IPS DF 6.9 (cell line): ENCODE measurements at places on chromosomes 4 and X.
A peak's percentile ranks its signal among the peaks of the same experiment; 100 is the strongest.

GRCh38 chr4:105594099-105595010, 41.9 kb downstream of the ARHGEF38 start:
- no peak for DNase-seq

DNA sequence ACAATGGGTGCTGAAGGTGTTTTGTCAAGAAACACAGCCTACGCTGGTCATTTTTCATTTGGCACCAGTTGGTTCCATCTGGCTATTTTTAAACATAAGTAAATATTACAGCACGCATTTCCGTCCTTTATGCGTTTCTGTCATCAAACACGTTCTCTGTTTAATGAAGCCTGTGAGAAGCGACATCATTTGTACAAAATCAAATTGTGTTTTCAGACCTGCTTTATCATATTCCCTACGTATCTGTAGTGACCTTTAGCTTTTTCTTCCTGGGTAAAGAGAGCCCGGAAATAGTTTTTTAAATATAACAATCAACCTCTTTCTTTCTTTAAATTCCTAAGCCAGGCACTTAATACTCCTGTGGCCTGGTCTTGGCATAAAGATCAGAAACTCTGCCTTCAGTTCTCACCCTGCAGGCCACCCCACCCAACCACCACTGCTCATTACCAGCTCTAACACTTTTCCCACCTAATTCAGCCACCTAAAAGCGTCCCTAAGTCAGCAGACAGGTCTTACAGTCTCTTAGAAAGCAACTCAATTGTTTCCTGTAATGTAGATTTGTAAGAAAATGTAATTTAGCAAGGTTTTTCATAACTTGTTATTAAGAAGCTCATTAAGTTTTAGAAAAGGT, 30.4 kb downstream of the ACSL1 start:
- DNase-seq = no peak

- no peak for DNase-seq
These were observed 470.6 kb upstream of the GALNTL6 start for GRCh38 chr4:171342646-171343045.

GRCh38 chr4:179894066-179894778, 2349.0 kb upstream of the TENM3 start:
- DNase-seq = no peak

DNA sequence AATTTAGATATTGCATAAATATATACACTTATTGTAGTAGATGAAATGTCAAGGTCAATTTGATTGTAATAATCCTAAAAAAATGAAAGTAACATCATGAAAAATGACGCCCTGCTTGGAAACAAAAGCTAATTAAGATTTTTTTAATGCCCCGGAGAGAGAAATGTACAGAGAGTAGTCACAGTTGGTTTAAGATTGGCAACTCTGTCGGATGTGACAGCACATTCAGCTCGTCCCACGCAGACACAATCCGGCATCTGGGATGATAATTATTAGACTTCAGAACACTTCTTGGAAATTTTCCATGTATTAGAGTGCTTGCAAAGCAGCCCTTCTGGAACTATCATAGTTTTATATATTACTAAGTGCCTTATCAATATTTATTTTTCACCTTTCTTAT, 478.0 kb downstream of the PDHA2 start:
- DNase-seq = no peak

DNA sequence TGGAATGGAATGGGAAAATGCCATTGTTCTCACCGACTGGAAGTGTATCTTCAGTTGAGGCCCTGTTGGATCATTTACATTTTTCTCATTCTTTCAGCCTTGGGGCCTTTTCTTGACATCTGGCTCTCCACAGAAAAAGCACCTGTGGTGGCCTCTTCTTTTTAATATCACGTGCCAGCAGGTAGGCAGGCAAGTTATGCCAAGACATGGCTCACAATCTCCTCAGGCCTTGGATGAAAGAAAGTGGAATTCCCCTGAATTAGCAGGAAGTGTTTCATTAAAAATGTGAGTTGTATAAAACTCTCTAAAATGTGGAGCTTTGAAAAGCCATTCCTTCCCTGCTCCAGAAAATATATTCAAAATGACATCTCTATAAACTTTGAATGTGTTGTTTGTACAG, 122.1 kb downstream of the FRAS1 start:
- no peak for DNase-seq

- no peak for DNase-seq
These were observed 8.8 kb upstream of the TLL1 start for GRCh38 chr4:165864271-165864670.

GRCh38 chr4:26820346-26820745, 40.3 kb upstream of the STIM2 start:
- no peak for DNase-seq

- no peak for DNase-seq
These were observed at the start of gene ODAPH for GRCh38 chr4:75555294-75556164. Gene ODAPH (plus strand): TSS chr4:75556066. CDS start chr4:75556083, 17 bp downstream.

- no peak for DNase-seq
These were observed 452.1 kb downstream of the STPG2 start for GRCh38 chr4:97691111-97691605.

GRCh38 chr4:6561173-6561516, 13.8 kb upstream of the MAN2B2 start:
- DNase-seq = no peak

DNA sequence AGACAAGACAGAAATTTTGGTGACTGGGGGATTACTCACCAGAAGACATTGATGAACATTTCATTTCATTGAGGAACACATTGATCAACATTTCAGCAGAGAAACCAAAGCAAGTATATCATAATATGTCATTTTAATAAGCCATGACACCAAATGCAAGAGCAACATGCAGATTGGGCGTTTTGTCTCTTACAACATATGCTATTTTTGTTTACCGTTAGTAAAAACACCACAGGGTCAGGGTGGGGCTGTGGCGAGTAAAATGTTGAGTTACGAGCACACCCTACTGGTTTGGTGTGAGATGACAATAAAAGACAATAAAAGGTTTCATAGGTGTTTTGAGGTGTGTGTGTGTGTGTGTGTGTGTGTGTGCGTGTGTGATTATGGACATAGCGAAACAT, 294.5 kb downstream of the PDGFC start:
- DNase-seq = peak; percentile 35

DNA sequence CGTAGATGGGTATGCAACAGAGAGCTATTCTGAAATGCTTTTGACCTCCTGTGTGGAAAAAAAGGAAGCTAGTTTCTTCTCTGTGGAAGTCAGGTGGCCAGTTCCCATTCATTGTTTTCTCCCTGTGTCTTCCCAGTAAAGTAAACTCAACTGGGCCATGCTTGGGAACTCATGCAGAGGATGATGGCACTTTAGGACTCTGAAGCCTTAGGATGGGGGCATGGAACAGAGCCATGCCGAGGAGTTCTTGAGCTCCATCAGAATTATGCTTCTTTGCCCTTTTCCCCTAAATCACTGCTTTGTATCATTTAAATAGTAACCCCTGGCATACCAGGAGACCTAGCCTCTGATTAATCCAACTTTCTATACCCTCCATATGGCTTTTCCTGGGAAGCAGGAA, 3.2 kb downstream of the TMEM164 start:
- no peak for DNase-seq

DNA sequence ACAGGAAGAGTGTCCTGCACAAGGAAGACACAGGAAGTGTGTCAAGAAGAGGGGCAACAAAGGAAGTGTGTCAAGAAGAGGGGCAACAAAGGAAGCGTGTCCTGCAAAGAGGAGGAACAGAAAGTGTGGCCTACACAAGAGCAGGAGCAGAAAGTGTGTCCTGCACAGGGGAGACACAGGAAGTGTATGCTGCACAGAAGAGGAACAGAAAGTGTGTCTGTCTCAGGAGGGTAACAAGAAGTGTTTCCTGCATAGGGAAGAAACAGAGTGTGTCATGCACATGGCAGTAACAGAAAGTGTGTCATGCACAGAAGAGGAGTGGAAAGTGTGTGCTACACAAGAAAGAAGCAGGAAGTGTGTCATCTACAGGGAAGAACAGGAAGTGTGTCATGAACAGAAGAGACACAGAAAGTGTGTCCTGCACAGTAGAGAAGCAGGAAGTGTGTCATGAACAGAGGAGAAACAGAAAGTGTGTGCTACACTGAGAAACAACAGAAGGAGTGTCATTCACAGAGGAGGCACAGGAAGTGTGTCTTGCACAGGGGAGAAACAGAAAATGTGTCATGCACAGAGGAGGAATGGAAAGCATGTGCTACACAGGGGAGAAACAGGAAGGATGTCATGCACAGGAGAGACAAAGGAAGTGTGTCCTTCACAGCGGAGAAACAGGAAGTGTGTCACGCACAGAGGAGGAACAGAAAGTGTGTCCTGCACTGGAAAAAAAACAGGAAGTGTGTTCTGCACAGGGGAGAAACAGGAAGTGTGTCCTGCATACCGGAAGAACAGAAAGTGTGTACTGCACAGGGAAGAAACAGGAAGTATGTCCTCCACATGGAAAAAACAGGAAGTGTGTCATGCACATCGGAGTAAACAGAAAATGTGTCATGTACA, 526.4 kb upstream of the PRKX start:
- no peak for DNase-seq

GRCh38 chr4:186770481-186771175, 47.0 kb upstream of the FAT1 start:
- DNase-seq = no peak

- DNase-seq = no peak
These were observed 51.2 kb upstream of the CHRNA9 start for GRCh38 chr4:40283968-40284367.

DNA sequence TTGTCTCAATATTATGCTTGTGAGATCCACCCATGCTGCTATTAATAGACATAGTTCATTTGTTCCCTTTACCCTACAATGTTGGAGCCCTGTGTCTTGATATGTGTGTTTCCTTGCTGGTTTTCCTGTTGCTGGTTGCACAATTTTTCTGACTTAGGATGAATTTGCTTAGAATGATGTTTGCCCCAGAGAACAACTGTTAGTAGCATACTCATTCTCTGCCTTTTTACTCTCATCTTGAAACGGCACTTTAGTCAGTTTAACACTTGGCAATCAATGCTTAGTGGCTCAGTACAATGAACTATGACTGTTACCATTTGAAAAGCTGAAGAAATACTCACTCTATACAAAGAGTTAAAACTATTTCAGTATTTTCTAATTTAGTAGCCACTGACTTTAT, 158.8 kb upstream of the NDST4 start:
- DNase-seq = no peak

DNA sequence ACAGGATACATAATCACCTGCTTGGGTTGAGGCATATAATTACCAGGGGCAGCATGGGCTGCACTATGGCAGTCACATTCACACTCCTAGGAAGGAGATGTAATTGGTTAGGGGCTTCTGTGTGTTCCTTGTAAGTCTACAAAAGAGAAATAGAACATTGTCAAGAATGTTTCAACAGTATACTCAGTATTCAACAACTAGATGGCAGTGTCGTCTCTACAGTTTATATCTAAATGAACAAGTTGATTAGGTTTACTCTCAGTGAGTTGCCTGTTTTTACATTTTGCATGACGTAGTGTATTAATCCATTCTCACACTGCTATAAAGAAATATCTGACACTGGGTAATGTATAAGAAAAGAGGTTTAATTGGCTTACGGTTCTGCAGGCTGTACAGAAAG, 50.5 kb upstream of the RAB33B start:
- DNase-seq = no peak

GRCh38 chrX:368811-369562, 17.7 kb downstream of the PPP2R3B start:
- DNase-seq = no peak

DNA sequence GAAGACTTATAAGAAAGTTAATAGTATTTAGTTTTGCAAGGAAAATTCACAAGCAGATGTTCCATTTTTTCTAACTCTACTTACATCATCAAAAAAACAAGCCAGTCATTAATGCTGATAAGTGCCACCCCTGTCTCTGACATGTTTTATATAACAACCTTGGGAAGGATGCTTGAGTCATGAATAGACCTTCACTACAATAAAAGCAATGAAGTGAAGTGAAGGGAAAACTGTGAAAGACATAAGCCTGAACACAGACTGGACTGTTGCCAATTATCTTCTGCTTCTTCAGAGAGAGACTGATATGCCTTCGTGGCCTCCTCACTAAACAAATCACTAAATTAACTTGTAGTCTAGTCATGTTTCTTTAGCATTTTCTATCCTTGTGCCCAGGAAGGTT, 353.2 kb downstream of the PDHA2 start:
- no peak for DNase-seq

- no peak for DNase-seq
These were observed 2.0 kb upstream of the AP1S2 start for GRCh38 chrX:15856636-15857035.
